MM.1S (cell line): ENCODE measurements at places on chromosomes 7 and 10.
A peak's percentile ranks its signal among the peaks of the same experiment; 100 is the strongest.

DNA sequence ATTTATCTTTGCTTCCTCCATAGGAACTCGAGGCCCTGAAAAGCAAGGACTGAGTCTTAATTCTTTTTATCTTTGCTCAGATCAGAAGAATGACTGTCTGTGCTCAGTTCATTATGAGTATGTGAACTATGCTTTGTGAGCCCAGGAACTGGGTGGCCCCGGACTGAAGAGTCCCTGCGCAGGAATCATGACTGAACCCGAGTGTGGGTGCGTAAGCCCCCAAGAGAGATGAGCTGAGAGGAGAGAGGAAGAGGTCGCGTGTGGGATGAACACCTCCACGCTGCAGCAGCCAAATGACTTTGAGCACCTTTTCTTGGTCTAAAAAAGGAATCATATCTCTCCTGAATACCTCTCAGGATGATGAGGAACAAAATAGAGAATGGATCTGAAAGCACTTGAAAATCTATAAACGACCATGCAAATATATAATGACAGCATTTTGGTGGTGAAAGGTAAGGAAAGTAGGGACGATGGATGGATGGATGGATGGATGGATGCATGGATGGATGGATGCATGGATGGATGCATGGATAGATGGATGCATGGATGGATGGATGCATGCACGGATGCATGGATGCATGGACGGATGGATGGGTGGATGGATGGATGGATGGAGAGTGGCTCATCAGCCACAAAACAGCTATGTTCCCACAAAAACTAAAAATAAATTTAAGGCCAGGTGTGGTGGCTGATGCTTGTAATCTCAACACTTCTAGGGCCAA is 19.8 kb downstream of the FAM171A1 start:
- DNase-seq = no peak

DNA sequence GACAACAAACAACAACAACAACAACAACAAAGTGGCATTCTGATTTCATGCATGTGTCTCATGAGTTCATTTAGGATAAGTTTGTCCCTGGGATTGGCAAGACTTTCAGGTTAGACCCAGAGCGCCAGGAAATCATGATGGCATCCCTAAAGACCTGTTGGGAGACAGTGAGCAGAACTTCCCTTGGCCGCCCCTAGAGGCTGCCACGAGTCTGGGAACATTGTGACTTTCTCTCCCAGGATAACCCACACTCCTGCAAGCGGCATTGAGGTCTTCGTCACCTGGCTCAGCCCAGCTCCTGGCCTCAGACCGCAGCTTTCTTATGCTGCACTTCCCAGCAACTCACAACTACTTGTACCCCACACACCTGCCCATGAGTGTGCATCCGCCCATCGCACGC is 80.5 kb upstream of the RNF32 start:
- no peak for DNase-seq

DNA sequence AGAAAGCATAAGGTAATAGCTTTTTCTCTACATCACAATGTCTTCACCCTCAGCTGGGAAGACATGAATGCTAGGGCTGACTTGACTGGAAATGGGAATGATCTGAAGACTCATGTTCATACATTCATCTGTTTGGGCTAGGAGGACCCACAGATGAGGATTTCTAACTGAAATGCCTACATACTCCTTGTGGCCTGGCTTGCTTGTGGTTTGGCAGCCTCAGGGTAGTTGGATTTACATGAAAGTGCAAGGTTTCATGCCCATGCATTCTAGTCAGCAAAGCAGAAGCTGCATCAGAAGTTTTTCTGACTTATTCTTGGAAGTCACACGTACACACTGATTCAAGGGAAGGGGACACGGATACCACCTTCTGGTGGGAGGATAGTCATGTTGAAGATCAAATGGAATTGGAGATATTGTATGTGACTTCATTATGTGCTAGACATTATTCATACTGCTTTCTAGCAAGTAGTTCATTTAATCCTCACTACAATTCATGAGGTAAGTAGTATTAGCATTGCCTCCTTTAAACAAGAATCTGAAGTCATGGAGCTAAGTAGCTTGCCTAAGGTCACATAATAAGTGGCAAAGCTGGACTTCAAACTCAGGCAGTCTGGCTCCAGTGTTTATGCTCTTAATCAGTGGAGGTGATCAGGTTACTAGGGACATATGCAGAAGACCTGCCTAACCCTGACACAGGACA is 957.0 kb downstream of the LRMDA start:
- no peak for DNase-seq

DNA sequence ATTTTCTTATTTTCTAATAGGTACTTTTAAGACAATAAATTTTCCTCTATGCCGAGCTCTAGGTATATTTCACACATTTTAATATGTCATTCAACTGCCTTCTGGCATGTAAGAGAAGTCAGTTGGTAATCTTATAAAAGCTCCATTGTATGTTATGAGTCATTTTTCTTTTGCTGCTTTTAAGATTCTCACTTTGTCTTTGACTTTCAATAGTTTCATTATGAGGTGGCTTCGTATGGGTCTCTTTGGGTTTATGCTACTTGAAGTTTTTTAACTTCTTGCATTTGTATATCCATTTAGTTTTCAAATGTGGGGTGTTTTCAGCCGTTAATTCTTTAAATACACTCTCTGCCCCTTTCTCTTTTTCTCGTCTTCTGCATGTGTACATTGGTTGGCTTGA is 80.5 kb downstream of the ABCA13 start:
- no peak for DNase-seq

- no peak for DNase-seq
Measured at GRCh38 chr10:51926337-51926736, 226.9 kb upstream of the CSTF2T start.

DNA sequence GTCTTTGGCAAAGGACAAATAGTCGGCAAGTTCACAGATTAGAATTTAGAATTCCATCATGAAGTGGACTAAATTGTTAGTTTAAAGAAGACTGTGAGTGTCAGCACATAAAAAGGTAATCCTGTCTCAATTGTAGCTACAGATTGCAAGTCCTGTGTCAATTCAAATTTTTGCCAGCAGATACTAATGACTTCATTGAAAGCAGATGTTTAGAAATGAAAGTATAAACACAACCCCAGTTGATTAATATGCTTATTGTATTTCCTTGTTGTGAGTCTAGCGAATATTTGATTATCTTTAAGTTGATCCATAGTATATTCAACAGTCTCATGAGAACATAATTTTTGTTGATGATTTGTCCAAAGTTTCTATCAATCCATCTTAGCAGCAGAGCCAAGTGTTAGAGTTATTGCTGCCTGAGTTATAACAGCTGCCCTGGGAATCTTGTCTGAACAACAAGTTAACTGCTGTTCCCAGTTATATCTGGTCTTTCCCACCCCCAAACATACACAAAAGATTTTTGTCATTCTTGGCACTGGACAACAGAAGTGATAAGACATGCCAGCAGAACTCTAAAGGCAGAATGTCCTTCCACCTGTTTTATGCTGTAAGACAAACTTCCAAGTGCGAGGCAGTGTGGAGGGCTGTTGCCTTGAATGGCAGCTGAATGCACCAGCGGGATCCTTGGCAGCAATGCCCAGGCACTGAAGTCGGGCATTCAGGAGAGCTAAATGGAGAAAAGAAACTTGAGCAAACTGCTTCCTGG is 21.3 kb upstream of the HERPUD2 start:
- no peak for DNase-seq

DNA sequence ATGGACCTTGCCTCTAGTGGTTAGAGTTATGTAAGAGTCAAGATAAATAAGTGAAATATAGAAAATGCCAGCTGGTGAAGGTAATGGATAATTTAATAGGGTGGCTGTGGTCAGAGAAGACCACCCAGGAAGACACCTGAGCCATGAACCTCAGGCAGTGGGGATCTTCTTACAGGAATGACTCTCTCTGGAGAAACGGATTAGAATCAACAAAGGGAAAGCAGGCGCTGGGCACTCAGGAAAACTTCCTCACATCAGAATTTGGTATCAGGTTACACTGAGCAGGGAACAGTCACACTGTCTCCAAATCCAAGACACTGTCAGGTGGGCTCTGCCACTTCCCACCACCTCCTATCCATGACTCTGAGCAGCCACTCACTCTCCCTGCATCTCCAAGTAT is 132.6 kb downstream of the DYNC2I1 start:
- DNase-seq = no peak

GRCh38 chr7:108415821-108416536 is 40.3 kb downstream of the NRCAM start:
- peak; percentile 93 for DNase-seq

DNA sequence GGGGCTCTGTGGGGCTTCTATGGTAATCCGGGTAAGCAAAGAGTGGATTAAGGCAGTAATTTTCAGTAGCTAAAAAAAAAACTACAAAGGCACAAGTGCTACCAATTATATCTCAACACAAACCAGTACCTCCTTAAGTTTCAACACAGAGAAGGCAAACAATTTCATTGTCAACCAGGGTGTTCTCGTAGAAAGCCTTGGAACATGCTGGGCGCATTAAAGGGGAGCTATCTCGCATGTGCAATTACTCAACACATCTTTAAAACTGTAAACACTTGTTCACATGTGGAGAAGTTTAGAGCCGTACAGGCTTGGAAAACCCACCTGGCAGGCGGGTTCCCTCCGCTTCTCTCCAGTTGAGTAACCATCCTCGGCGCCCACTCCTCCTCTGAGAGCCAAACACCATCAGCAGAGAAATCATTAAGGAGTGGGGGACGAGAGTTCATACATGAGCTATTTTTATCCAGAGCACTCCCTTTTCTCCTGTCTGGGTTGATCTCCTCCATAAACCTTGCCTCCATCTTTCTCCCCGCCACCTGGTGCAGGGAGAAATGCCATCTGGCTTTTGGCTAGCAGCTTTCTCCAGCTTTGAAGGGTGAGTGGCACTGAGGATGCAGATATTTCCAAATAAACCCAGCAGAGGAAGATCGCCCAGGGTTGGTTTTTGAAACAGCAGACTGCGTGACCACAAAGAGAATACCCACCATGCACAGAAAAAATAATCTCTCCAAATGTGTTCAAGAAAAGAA is 287.1 kb downstream of the WDR11 start:
- DNase-seq = no peak

- DNase-seq = no peak
Measured at GRCh38 chr7:47416492-47417480, 165.1 kb downstream of the TNS3 start.

DNA sequence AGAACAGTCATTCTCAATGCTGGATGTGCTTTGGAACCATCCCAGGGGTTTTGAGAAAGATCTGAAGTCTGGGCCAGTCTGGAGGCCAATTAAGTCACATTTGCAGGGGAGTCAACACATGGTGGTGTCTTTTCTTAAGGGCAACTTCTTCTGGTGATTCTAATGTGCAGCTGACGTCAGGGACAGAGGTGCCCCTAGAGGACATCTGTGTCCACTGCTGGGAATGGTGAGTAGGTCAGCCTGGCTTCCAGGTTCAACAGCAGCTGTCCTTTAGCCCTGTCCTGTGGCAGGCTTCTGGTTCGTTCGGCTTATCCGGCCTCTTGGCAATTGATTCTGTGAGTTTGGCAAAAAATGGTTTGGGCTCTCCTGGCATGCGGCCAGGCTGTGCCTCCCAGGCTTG is 269.7 kb upstream of the HABP2 start:
- no peak for DNase-seq

DNA sequence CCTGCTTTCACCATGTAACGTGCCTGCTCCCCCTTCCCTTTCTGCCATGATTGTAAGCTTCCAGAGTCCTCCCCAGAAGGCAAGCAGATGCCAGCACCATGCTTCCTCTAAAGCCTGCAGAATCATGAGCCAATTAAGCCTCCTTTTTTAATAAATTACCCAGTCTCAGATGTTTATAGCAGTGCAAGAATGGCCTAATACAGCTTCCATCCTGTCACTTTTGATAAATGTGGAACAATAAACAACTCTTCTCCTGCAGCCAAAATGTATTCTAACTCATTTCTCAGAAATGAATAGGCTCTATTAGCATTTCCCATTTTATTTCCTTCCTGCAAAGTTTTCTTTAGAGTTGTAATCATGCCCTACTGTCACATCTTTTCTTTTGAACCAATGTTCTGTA is 43.4 kb downstream of the C7orf25 start:
- DNase-seq = no peak

DNA sequence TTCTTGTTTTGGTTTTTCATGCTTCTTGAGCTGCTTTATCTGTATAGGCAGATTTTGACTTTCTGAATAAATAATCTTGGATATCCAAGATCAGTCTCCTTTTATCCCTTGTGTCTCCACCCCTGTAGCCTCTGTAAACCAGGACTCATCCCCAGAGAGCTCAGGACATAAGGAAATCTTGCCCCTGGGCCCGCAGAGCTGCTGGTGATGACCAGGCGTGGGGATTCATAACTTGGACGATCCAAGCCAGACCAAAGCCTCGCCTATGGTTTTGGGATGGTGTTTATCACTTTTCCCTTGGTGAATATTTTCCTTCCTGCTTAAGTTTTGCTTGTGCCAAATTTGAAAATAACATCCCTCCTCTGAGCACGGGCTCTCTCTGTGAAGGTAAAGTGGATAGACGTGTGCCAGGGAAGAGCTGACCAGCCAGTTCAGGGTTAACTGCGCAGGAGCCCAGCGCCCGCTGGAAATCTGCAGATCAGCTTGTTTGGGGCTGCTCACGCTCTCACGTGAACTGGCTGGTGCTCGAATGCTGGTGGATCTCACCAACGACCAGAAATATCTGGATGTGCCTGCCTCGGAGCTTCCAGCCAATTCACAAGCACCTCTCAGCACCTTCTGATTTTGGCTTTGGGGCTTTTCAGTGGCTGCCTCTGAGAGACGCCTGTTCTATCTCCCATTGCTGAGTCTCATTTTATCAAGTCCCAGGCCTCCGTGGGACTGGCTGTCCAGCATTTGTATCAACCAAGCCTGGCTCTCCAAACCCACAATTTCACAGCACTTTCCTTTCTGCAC is 132.1 kb upstream of the BTBD16 start:
- DNase-seq = no peak

GRCh38 chr10:113000876-113001598 is 51.0 kb downstream of the TCF7L2 start:
- no peak for DNase-seq

DNA sequence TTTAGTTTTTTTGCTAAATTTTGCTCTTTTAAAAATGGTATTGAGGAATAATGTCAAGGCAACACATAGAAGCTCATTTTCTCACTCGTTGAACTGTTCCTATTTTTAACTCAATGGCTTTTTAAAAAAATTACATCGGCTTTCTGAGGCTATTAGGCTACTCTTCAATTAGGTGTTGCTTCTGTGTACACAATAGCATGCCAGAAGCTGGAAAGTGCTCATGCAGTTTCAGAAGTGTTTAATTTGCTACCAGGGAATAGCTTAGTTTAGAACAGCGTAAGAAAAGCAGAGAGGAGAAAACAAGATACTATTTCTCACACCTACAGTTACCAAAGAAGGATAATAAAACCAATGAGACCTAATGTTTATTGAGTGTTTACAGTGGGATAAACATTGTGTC is 157.4 kb downstream of the NXPH1 start:
- no peak for DNase-seq

DNA sequence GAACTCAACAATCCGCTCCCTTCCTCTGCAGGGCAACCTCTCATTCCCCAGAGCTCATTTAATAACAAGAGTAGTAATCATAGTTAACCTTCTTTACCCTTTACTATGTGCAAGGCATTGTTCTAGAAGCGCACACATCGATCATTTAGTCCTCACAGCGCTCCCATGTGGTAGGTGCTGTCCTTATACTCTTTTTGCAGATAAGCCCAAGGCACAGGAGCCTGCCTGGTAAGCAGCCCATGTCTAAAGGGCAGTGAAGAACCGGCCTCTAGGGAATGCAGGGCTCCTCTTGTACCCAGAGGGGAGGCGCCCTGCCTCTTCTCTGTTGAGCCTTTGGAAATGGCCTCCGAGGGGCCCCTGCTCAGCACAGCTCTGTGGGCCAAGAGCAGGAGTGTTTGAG is 14.3 kb downstream of the CHST3 start:
- no peak for DNase-seq

- DNase-seq = no peak
Measured at GRCh38 chr7:69537691-69538090, 60.6 kb upstream of the AUTS2 start.
